Karpas-422 (cell line): ENCODE measurements at places on chromosomes 16 and 17.
A peak's percentile ranks its signal among the peaks of the same experiment; 100 is the strongest.

GRCh38 chr17:40450175-40450574, 6.9 kb downstream of the IGFBP4 start:
- peak; percentile 67 for DNase-seq

- DNase-seq: peak; percentile 76
These were observed 18.4 kb upstream of the MRPS23 start for GRCh38 chr17:57868007-57868909.

DNA sequence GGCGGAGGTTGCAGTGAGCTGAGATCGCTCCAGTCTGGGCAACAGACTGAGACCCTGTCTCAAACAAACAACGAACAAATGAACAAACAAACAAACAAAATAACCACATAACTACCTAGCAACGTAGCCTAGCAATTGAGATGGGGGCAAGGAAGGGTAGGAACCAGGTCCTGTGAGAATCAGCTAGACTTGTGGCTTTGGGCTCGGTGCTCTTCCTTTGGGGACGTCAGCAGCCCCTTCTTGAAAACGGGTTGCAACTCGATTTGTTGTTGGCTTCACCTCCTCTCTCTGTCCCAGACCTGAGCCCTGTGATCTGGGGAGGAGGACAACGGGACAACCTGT, 72.2 kb downstream of the ABCC1 start:
- no peak for DNase-seq

DNA sequence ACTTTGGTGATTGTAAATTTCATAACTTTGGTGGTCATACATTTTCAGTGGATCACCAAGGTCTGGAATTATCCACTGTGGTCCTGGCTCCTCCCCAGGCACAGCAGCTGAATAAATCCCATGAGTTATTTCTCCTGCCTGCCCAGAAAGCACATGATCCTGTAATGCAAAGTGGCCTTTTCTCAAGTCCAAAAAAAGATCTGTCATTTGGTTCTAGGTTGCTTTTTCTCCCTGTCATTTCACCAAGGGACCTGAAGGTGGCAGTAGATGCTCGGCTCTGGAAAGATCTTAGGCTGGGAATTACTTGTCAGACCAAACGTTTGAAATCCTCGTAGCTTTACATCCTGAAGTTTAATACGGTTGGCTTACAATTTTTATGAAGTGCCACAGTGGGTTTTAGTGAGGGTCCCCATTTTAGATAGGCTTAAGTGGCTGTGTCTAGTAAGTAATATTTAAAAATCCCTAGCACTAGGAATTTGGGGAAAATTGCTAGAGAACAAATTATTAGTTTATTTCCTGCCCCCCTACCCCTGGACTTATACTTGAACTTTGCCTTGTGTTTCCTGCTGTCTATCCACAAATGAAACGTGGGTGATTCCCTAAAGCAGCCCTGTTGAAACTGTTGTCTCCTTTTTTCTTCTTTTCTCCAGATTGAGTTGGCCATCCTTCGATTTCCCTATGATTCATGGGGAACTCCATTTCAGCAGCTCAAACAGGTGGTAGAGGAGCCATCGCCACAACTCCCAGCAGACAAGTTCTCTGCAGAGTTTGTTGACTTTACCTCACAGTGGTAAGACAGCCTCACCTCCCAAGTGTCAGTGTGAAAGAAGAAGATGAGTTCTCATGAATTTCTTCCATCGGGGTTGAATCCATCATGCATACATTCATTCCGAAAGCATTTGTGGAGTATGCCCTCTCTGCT, 111.7 kb downstream of the MAP2K6 start:
- DNase-seq: peak; percentile 80

- no peak for DNase-seq
These were observed 536.8 kb downstream of the NPIPA7 start for GRCh38 chr16:16915771-16916170.

DNA sequence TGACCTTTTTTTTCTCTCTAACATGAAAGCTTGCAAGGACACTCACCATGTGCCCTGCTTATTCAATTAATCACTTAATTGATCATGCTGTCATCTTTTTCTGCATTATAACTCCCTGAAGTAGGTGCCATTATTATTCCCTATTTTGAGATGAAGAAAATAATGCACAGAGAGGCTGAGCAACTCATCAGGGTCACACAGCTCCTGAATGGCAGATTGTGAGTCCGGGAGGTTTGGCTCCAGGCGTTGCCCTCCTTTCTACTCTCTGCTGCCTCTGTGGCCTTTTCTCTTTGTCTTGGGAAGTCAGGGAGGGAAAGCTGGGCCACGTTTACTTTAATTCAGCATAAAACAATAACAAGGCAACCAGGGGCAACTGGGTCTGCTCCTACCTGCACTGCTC, 17.2 kb upstream of the N4BP1 start:
- no peak for DNase-seq

DNA sequence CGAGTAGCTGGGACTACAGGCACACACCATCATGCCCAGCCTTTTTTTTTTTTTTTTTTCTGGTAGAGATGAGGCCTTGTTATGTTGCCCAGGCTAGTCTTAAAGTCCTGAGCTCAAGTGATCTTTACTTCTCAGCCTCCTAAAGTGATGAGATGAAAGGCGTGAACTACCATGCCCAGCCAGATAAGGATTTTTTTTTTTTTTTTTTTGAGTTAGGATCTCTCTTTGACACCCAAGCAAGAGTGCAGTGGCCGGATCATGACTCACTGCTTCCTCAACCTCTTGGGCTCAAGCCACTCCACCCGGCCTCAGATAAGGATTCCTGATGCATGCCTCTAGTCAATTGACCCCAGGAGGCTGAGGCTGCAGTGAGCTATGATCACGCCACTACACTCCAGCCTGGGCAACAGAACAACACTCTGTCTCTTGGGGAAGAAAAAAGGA, 11.2 kb upstream of the PLEKHG4 start:
- no peak for DNase-seq

- DNase-seq: no peak
These were observed 9.2 kb downstream of the CCDC42 start for GRCh38 chr17:8735336-8735939.

DNA sequence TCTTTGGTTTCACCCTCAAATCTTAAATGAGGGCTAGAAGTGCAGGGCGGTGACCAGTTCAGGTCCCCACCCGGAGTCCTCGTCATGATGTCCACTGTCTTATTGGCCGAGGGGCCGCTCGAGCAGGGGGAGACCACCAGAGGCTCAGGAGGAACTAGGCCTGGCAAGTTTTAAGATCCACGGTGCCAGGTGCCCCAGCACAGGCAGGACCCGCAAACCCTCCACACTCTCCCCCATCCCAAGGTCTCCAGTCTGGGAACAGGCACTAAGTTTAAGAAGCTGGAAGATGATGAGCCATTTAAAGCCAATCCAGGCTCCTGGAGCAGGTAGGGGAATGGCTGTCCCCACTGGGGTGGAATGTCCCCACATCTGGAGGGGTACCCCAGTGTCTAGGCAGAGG, 4.1 kb downstream of the DLX3 start:
- DNase-seq: no peak

DNA sequence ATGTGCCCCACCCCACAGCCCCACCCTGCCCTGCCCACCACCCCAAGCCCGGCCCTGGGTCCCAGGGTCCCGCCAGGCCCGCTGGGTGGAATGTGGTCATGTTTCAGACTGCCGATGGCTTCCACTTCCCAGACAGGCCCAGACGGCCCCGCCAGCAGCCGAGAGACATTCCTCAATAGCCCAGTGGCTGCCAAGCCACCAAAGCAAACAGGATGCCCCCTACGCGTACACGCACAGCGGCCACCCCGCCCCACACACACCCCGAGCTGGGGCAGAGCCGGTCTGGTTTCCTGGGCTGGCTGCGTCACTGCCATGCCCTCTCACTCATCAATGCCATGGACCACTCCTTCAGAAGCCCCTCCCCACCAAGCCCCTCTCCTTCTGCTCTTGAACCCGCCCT, 1.2 kb upstream of the KRT17 start:
- no peak for DNase-seq

DNA sequence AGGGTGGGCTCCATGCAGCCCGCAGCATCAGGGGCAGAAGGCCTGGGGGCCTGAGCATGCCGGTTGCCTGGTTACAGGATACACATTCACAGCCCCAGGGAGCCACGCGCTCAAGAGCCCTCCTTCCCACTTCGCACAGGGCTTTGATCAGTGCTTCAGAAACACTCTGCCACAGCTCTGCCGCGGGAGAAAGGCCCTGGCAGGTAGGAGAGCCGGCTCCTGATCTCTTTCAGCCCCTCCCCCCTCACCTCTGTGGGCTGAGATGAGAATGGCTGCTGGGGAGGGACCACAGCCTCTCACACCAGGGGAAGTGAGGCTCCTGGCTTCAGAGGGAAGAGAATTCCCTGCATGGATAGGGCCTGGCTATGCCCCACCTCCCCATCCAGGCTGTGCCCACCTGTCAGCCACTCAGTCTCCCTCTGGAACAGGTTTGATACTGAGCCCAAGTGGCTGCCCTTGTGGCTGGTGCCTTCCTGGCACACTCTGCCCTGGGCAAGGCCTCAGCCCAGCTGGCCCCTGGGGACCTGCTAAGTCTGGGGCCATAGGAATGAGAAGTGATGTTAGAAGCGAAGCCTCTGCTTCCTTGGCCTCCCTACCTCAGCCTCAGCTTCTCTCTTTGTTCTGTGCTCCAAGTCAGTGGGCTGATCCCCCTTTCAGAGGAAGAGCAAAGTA, 8.6 kb downstream of the DOK4 start:
- no peak for DNase-seq

DNA sequence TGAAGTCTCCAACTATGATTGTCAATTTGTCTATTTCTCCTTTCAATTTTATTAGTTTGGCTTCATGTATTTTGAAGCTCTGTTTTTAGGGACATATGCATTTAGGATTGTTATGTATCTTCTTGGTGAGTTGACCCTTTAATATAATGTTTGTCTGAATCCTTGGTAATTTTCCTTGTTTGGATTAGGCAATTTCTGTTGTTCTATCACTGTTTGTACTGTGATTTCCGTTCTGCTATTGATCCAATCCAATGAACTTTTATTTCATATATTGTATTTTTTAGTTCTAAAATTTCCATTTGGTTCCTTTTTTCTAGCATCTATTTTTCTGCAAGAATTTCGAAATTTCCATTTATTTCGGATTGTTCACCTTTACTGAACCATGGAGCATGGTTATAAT, 31.0 kb downstream of the RAB11FIP4 start:
- no peak for DNase-seq

DNA sequence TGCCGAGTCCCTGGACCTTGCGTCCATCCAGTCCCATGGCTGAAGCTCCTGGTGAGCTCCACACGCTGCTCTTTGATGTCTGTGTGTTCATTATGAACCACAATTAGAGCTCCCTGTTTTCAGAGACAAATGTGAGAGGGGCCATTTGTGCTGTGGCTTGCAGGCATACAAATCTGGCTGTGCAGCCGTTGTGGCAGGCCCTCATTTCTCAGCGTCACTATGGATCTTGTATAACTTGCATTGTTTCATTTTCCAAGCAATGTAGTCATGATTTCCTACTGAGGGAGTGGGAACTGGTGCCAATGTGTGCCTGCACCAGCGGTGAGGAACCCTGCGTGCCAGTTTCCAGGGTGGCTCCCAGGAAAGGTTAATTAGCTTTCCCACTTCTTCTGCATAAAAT, 542.6 kb downstream of the TMEM114 start:
- DNase-seq: no peak

DNA sequence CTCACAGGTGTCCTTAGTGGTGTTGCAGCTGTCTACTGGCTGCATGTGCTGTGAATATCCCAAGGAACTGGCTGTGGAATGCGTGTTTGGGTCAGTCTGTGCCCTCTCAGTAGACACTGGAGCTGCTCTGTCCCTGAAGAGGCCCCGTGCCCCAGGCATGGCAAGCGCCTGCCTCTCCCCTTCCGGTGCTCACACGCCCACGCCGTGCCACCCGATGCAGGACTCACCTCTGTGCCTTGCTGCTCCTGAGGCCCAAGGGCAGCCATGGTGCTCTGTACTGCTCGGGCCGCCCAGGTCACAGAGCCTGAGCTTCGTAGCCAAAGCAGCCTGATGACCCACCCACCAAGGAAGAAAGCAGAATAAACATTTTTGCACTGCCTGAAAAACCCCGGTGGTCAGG, 10.0 kb downstream of the RGS11 start:
- DNase-seq: no peak

DNA sequence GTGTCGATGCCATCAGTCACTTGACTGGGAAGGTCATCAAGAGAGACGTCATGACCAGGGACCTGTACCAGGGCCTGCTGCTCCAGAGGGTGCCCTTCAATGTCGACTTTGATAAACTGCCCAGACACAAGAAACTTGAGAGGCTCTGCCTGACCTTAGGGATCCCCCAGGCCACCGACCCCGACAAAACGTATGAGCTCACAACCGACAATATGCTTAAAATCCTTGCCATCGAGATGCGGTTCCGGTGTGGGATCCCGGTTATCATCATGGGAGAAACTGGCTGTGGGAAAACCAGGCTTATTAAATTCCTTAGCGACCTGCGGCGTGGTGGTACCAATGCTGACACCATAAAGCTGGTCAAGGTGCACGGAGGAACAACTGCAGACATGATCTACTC, 69.6 kb upstream of the ENDOV start:
- DNase-seq: no peak

- no peak for DNase-seq
These were observed at the start of gene SLC47A1 for GRCh38 chr17:19533718-19534561. SLC47A1 (plus strand) TSS chr17:19533854; CDS start chr17:19533940, 86 bp downstream.

DNA sequence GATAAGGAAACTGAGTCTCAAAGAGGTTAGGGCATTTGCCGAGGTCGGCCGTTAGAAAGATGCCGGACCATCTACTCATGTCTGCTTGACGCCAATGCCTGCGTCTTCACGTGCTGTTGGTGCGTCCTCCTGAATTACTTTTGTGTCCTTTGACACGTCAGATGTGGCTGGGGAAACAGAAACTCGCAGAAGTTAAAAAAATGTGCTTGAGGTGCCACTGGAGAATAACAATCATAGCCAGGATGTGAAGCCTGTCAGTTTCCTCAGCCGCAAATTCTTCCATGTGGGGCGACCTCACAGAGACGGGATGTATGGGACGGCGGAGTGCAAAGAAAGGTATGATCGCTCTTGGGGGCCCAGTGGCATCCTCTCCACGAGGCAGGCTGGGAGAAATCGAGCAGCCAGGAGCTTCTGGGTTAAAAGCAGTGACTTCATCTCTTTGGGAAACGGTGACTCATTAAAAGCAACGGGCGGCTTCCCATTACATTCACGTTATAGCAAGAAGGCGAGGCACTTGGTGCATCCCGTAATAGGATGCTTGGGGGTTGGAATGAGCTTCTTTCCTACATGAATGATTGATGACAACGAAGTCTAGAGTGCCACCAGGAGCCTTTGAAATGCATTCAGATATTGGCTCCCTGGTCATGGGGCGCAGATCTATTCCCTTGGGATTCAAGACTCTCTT, 67.8 kb downstream of the BMERB1 start:
- DNase-seq: no peak
